ENCODE measurements at places on chromosomes 16 and 17.

GRCh38 chr17:81036197-81036941, 1.4 kb downstream of the BAIAP2 start:
- DNase-seq, result no peak

DNA sequence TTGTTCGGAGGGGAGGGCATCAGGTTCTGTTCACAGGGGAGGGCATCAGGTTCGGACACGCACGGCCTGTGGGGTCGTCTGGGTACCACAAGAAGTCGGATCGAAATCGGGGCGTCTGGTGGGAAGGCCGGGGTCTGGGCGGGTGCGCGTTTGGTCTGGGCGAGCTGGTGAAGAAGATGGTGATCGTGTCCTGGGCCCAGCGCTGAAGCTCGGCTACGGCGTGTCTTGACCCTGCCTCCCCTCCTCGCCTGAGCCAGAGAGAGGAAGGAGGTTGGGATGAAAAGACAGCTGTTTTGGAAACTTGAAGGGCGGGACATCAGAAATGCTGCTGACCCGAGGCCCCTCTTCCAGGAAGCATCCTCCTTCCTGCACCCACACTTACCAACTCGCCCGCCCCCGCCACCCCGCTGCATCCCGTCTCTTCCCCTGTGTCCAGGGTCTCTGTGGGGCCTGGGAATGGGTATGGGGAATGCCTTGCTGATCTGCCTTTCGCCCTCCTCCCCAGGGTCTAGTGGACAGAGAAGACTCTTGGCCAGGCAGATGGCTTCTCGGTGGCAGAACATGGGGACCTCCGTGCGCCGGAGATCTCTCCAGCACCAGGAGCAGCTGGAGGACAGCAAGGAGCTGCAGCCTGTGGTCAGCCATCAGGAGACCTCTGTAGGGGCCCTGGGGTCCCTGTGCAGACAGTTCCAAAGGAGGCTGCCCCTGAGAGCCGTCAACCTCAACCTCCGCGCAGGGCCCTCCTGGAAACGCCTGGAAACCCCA, 498 bp downstream of the PIMREG start:
- no peak for DNase-seq

- no peak for DNase-seq
Measured at GRCh38 chr16:55498101-55498500, 10.8 kb upstream of the LPCAT2 start.

DNA sequence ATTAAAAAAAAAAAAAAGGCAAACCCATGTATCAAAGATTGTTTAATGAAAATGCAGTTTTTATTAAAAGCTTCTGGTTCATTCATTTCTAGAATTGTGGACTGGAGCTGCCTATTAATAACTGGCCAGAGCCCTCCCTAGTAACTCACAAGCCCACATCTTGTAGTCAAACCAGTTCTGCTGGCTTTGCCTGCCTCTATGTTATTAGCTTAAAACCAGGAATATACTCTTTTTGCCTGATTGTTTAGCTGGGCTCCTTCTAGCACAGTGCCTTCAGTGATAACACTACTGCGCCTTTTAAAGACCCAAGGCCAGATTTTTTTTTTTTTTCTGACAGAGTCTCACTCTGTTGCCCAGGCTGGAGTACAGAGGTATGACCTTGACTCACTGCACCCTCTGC, 26.0 kb downstream of the TAC4 start:
- no peak for DNase-seq

GRCh38 chr17:16466407-16466806, 25.6 kb downstream of the LRRC75A start:
- no peak for DNase-seq

DNA sequence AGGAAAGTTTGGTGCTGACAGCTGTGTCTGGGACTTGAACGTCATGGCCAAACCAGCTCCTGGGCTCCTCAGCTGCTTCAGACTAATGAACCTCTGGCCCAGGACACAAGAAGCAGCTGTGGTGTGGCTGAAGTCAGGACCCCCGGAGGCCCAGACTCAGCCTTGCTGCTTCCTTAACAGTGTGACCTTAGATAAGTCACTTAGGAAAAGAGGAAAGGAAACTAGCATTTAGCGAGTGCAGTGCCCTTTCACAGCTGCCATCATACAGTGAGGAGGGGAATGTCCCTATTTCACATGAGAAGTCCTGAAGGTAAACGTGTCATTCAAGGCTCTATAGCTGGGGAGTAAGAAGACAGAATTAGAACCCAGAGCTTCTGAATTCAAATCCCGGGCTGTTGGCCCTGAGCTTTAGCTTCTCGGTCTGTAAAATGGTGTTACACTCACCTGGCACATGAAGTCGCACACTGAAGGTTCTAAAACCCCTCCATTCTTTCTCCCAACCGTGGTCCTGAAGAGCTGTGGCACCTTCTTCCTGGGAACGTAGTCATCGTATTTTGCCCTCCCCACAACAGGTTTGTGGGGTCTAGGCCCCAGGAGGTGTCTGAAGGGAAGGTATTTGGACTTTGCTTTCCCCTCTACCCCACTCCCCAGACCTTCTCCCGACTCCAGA, 910 bp upstream of the RAMP2 start:
- DNase-seq, result no peak

DNA sequence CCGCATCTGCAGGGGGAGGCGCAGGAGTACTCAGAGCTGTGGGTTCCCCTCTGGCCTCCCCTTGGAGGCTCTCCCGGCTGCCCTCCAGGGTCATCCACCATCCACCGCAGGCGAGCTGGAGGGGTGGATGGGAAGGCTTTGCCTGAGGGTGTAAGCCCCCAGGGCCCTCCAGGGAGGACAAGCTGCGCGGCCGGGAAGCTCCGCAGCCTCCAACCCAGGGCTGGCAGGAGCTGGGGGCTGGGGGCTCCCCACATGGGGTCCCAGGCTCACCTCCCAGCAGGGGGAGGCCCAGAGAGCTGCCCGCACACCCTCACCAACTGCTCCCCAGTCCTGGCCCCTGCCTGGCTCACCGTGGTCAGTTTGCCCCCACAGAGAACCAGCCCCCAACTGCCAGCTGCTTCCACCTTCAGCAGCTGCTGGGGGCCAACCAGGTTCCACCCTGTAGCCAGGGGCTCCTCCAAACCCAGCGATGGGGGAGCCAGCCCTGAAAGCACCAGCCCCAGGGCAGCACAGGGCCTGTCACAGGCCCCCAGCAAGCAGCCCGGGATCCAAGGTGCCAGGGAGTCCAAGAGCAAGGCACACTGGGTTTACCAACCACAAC, 19.8 kb upstream of the CHMP6 start:
- no peak for DNase-seq

DNA sequence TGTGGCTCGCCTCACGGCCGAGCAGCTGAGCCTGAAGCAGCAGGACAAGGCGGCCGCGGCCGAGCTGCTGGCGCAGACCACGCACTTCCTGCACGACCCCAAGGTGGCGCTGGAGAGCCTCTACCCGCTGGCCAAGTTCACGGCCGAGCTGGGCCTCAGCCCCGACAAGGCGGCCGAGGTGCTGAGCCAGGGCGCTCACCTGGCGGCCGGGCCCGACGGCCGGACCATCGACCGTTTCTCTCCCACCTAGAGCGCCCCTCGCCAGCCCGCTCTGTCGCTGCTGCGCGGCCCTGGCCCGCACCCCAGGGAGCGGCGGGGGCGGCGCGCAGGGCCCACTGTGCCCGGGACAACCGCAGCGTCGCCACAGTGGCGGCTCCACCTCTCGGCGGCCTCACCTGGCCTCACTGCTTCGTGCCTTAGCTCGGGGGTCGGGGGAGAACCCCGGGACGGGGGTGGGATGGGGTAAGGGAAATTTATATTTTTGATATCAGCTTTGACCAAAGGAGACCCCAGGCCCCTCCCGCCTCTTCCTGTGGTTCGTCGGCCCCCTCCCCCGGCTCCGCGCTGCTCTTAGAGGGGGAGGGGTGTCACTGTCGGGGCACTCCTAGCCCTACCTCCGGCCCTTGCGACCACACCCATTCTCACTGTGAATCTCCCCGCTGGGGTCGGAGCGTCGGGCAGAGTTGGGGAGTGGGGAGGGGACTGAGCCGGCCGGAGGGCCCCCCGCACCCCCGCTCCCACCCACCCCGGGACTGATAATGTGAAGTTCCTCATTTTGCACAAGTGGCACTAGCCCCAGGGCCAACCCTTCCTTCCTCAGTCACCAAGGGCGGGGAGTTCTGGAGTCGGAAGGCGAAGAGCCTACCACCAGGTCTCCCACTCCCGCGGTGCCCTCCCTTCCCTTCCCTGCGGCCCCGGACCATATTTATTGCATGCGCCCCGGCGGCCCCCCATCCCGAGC, 4.0 kb downstream of the HIC1 start:
- DNase-seq, result no peak

- DNase-seq, result no peak
Measured at GRCh38 chr16:47565454-47565853, 104.3 kb downstream of the PHKB start.

- DNase-seq, result no peak
Measured at GRCh38 chr17:11896199-11896598, 101.1 kb downstream of the ZNF18 start.

GRCh38 chr16:12420661-12421209, 383.0 kb downstream of the CPPED1 start:
- DNase-seq, result no peak

DNA sequence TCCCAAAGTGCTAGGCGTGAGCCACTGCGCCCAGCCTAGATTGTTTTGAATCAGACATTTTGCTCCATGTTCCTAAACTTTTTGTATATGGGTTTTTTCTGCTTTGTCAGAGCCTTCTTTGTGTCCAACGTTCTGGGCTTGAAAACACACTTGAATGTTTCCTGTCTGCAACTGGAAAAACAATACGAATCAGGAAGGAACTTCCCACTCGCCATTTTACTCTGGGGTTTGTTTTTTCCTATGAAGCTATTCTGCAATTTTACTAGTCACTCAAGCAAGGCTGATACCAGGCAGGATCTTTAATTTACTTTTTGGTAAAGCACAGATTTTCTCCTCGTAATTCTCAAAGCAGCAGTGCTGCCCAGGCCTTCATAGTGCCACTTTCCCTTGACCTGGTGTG, 31.6 kb downstream of the ARHGAP17 start:
- no peak for DNase-seq

- no peak for DNase-seq
Measured at GRCh38 chr17:61366715-61367413, 32.8 kb upstream of the TBX2 start.

DNA sequence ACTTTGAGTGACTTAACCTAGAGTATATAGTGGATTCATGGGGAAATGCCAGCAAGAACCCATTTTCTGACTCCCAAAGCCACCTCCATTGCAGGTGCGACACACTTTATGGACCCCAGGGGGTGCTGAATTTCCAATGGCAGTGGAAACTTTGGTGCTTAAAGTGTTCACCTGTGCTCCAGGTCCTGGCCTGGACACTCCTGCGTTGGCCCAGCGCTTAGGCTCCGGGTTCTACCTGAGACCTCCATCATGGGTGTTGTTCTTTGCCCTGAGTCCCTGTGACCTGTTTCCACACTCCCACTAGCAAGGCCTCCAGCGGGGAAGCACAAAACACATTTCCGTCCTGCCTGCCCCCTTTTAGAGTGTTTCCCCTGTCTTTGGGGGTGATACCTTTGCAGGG, 3.0 kb downstream of the CCNF start:
- DNase-seq, result no peak

DNA sequence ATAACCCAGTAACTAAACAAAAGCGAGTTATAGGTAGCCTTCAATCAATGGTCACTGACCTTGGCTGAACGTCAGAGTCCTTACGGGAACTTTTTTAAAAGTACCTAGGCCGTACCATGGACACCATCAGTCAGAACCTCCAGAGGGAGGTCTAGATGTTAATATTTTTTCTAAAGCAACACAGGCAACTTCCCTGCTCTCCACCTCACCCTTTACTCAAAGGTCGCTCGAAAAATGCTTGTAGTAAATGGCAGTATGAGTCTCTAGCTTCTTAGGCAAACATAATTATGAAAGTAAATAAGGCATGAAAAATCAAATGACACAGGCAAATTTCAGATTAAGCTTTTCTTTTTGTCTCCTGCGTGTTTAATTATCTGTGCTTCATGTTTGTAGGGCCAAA, 82.1 kb downstream of the SLC39A11 start:
- DNase-seq, result no peak

- no peak for DNase-seq
Measured at GRCh38 chr16:64159976-64160375, 961.9 kb downstream of the CDH11 start.

- DNase-seq, result no peak
Measured at GRCh38 chr17:67476787-67477335, 99.8 kb downstream of the PITPNC1 start.

DNA sequence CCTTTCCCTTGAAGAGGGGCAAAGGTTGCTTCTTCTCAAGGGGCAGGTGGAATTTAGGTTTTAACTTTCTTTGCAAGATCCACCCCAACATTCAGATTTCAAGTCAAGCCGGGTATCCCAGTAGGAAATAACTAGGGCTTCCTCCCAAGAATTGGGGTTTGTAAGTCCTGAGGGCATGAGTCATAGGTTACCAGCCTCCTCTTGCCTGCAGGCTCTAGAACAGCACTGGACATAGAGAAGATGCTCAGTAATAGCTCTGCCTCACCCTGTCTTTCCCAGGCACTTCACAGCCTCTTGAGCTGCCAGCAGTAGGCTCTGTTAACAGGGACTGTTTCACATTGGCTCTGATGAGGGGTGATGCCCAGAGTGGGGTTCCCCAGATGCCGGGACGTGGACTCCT, 35.8 kb upstream of the ZFP90 start:
- no peak for DNase-seq

DNA sequence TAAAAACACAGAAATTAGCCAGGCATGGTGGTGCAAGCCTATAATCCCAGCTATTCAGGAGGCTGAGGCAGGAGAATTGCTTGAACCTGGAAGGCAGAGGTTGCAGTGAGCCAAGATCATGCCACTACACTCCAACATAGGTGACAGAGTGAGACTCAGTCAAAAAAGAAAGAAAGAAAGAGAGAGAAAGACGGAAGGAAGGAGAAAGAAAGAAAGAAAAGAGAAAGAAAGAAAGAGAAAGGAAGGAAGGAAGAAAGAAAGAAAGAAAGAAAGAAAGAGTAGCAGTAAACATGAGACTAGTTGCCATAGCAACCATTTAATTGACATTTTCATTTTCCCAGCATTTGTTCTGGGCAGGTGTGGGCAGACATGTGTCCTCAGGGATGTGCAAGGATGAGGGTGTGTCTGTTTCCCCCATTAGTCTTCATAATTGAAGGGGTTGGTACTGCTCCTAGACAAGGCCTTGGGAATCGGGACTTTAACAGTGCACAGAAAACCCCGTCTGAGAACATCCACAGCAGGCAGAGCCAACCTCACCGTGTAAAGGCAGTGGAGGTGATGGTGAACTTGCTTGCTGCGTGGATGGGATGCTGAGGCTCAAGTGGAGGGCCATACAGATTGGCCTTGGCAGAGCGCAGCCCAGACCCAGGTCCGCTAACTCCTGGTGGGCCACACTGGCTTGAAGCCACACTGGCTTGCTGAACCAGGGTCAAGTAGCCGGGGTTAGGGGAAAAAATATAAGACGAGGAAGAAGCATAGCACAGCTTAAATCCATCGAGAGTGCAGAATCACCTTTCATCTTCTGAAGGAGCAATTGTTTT, 35.2 kb upstream of the KIFC3 start:
- no peak for DNase-seq
